ENCODE measurements at places on chromosomes 11 and 22. TPM values are rescaled to one million over a fixed set of nuclear protein-coding genes. Genes with fewer than 3 reads are reported as not detected.

Gene OR5P2
- not detected for total RNA-seq

- DNase-seq = no peak
Observed at GRCh38 chr11:3913921-3914320, 58.5 kb downstream of the STIM1 start.

GRCh38 chr11:112235750-112236390, 9.6 kb downstream of the PTS start:
- no peak for DNase-seq

GRCh38 chr22:49657974-49658590, 169.6 kb downstream of the BRD1 start:
- no peak for DNase-seq

- no peak for DNase-seq
Observed at GRCh38 chr11:129704831-129705230, 110.8 kb upstream of the TMEM45B start.

Gene MS4A3
- total RNA-seq = 0.41 TPM

Gene MIOX
- not detected for total RNA-seq

GRCh38 chr11:72352859-72353551, 81.3 kb downstream of the CLPB start:
- no peak for DNase-seq

Gene BID
- 39.9 TPM for total RNA-seq

GRCh38 chr22:50218996-50219727, 18.4 kb downstream of the SELENOO start:
- DNase-seq = peak; percentile 89

DNA sequence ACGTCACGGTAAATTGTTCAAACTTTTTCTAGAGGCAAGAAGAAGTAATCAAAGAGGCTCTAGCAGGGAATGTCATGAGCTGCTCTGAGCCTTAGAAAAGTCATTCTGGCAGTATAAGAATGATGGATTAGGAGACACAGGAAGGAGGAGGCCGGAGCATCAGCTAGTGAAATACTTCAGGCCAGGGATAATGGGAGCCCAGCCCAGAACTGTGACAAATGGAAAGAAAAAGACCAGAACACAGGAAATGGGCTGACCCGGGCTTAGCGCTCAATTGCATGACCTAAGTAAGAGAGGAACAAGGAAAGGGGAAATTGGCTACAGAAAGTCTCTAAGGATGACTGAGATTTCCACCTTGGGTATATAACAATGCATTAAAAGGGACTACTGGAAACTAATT, 108.6 kb downstream of the LARGE1 start:
- no peak for DNase-seq

DNA sequence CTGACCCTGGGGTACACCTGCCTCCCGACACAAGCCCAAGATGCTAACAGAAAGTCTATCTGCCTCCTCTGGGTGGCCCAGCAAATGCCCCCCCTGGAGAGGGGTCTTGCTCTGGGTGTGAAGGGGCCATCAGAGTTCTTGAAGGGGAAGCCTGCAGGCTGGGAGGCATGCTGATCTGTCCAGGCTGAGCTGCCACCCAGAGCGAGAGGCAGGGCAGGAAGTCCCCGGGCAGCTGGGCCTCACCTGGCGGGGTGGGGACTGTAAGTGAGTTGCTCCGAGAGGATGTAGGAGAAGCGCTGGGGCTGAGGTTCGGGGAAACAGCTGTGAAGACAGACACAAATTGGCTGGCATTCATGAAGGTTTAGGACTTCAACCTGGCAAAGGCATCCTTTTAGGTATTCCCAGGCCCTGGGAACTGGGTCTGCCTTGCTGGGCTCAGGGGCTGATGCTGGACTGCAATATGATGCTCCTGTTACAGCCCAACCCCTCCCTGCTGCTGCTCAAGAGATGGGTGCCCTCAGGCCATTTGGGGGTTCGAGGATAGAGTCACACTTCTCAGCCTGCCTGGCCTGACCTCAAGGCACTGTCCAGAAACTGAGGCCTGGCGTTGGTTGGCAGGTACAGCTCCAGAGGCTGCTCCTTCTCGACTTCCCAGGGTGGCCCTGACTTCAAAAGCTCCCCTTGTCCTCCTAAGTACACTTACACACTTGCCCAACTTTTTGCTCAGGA, 60.2 kb upstream of the LYVE1 start:
- no peak for DNase-seq

DNA sequence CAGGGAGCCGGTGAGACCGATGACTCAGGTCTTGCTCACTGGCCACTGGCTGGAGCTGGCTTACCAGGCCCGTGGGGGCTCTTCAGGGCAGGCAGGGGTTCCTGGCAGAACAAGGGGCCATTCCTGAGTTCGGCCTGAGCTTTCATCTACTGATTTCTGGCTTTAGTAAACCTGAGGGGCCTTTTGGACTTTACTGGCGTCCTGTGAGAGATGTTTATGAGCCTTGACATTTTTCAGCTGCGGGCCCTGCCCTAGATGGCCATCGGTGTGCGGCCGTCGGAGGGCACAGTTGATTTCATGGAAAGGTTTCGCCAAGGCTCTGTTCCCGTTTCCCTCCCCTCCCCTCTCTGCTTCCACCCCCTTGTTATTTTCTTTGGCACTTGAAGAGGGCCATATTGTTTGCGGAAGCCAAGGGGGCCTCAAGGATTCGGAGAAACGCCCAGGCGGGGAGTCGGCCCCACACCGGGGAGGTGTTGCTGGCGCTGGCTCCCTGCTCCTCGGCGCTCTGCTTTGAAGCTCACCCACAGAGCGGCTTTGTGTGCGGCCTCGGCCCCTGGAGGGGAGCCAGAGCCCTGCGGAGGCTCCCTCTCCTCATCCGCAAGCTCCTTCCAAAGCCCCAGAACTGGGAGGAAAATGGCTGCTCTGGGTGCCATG, 17.7 kb downstream of the ELF5 start:
- DNase-seq = no peak
